NCI-H1694 (cell line): ENCODE measurements at places on chromosomes 5 and 9.

GRCh38 chr5:170338291-170338690, 40.7 kb upstream of the LCP2 start:
- no peak for DNase-seq

DNA sequence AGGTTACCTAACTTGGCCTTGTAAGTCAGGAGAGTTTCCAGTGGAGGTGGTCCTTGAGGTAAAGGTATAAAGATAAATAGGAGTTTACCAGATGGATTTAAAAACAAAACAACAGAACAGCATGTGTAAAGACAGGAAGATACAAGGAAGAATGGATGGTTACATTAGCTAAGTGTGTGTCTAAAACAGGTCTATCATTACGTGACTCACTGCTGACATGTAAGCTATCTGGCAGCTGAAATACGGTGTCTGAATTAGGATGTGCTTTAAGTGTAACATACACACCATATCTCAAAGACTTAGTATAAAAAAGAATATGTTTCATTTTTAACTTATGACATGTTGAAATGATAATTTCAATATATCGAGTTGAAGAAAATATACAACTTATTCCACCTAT, 405.1 kb upstream of the ADAMTSL1 start:
- DNase-seq, result no peak

GRCh38 chr9:12813960-12814876, 39.4 kb downstream of the LURAP1L start:
- DNase-seq, result peak; percentile 51

DNA sequence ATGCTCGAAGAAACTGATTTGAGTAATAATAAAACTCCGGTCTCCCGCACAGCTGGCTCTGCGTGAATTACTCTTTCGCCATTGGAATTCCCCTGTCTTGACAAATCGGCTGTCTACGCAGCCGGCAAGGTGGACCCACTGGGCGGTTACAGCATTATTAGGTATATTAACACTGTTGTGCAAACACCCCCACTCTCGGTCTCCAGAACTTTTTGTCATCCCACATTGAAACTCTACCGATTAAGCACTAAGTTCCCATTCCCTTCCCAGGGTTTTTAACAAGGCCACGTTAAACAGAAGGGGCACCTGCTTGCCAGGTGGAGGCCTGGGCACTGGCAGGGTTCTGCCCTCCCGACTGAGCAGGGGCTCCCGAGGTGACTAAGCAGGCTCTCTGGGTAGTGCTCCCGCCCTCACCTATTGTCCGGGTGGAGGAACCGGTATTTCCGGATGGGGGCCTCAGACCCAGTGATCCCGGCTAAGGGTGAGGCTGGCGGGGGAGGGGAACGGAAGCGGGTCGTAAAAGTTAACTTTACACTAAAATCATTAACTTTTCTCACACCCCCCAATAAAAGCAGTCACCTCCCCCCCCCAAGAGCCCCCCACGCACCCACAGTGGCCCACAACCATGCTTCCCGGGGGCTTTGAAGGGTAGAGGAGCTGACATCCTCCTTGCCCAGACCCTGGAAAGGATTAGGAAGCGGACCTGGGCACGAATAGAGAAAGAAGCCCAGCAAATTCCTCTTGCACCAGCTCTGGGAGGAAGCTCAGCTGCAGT, 53.5 kb upstream of the TJP2 start:
- DNase-seq, result no peak

DNA sequence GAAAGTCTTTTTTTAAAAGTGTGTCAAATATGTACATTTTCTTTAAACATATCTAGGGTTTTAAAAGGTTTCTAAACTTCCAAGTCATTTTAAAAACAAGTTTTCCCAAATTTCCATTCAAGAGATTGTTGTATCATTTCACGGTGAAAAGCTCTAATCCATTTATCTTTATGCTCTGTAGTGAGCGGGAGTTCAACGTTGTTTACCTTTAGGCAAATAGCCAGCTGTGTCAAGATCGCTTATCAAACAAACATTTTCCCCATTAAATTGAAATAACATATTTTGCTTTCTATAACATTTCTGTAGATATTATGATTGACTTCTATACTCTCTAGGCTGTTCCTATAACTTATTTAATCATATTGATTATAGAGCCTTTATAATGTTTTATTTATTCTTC, 75.1 kb downstream of the CTSL start:
- no peak for DNase-seq

- no peak for DNase-seq
Measured at GRCh38 chr9:135592331-135592590, 30.7 kb downstream of the PAEP start.

DNA sequence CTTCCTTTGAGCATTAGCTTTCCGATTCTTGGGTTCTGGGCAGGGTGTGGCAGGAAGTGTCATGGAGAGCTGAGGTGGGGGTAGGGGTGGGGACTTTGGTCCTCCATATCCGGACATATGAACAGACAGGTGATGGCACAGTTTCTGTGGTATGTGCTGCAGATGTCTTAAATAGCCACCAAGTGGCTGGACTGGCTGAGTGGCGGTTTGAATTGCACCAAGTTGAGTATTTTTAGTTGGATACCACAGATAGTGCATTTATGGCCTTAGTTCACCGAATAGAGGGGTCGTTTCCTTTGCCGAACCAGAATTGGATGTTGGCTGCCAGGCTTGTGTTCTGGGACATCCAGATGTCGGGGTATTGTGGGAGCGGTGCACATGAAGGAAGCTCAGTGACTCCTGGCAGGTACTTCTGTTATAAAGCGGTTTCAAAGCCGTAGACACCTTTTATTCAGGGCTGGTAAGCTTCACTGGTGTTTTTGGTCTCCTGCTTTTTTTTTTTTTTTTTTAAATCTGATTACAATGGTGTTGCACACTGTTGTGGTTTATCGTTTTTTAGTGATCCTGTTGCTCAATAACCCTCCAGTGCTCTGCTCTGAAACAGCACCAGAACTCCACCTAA, 15.1 kb upstream of the TNFAIP8 start:
- DNase-seq, result no peak

DNA sequence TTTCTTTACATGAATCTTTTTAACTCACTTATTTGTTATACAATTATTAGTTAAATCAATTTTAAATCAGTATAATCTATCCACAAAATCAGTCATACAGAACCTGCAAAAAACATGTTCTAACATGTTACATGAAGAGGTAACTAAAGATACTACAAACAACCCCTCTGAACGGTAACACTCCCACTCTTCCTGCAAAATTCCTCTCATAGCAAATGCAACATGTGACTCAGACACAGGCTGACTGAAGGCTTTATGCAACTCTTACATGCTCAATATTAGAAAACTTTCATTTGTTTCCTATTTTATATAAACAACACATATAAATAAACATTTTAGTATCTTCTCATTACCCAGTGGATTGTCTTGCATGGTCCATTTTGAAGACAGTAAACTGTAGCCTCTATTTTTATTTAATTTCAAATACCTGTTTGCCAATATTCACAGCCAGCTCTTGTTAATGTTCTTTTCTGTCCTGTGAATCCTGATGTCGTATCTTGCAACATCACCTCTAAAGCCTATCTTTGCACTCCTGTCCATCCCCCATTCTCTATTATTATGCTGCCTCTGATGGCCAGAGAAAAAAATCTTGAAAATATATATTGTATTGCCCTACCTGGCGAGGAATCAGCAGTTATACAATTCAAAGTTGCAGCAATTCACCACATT, 100.5 kb upstream of the CCDC152 start:
- DNase-seq, result no peak

- no peak for DNase-seq
Measured at GRCh38 chr9:116928289-116928688, 241.2 kb downstream of the TRIM32 start.

- DNase-seq, result no peak
Measured at GRCh38 chr9:129209580-129209979, 31.5 kb upstream of the IER5L start.

GRCh38 chr9:89743573-89744254, 138.9 kb downstream of the GADD45G start:
- no peak for DNase-seq

GRCh38 chr5:132116072-132116471, 42.5 kb downstream of the CSF2 start:
- no peak for DNase-seq

DNA sequence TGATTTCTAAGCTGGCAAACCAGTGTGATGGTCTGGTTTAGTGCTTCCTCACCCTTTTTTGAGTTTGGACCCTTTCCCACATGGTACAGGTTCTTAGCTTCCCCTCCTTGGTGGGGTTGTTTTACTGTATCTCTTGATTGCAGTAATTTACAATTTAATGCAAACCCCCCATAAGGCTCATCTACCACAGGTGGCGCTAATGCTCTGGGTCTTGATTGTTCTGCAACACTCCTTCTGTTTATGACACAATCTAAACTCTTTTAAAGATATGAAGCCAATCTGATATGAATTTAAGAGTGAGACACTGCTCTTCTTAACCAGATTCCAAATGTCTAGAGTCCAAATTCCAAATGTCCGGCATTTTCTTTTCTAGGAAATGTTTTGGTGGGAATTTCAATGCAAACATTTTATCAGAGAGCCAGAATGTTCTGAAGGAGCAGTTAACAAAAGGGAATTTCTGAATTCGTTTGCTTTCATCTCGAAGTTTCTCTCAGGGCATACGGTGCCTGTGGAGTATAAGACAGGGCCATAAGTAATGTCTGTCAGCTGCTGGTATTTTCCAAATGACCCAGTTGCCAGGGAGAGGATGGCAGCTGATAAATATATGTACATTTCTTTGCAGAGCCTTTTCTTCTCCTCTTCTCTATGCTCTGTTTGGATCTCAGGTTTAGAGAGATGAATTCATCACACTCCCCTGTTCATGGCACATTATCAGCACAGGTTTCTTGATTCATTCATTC, 246.8 kb downstream of the ARHGAP26 start:
- peak; percentile 76 for DNase-seq

- DNase-seq, result no peak
Measured at GRCh38 chr5:132313961-132314432, 19.8 kb downstream of the SLC22A4 start.

DNA sequence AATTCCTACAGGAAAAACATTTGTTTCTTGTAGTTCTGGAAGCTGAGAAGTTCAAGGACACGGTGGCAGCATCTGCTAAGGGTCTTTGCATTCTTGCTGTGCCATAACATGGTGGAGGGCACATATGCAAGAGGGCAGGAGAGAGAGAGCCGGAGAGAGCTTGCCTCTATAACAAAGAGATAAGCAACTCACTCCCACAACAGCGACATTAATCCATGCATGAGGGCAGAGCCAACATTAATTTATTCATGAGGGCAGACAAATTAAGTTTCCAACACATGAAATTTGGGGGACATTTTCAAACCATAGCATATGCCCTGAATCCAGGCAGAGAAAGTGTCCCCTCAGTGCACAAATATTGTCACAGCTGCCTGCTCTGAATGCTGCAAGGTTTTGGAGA, 4.4 kb upstream of the GTF3C5 start:
- DNase-seq, result no peak

GRCh38 chr9:17847908-17848307, 269.0 kb downstream of the SH3GL2 start:
- no peak for DNase-seq

DNA sequence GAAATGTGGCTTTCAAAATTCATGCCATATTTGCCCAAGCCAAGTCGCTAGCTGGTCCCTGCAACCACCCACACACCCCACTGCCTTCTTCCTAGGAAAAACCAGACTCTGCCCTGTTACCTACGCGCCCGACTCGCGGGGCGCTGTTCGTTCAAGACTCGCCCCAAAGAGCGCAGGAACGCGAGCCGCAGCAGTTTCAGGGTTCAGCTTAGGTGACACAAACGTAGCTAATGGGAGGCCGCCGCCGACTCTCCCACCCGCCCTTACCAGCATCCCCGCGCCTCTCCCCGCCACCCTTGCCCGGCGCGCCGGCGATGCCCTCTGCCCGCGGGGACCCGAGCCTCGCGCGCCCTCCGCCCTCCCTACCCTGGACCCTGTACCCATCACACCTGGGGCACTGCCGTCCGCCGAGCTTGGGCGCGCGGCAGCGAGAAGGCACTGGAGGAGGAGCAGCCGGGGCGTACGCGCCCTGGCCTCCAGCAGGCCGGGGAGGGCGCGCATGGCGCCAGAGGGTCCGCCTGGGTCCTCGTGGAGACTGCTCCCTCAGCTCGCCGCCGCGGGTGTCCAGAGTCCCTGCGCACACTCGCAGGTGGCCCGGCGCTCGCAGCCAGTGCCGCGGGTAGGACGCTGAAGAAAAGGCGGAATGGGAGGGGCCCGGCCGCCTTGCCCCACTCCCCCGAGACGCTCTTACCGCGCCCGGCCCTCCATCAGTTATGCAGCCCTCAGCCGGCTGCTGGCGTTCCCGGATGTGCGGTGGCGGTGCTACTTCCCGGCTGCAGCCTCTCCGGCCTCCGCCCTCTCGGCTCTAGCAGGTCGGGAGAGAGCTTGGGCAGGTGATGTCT, at the start of gene EMB:
Gene EMB (minus strand): TSS at position 638 of the 842 bp plus-strand sequence. CDS start 137 bp downstream, at position 501.
- no peak for DNase-seq

GRCh38 chr5:174381241-174381640, 335.7 kb downstream of the NSG2 start:
- no peak for DNase-seq

DNA sequence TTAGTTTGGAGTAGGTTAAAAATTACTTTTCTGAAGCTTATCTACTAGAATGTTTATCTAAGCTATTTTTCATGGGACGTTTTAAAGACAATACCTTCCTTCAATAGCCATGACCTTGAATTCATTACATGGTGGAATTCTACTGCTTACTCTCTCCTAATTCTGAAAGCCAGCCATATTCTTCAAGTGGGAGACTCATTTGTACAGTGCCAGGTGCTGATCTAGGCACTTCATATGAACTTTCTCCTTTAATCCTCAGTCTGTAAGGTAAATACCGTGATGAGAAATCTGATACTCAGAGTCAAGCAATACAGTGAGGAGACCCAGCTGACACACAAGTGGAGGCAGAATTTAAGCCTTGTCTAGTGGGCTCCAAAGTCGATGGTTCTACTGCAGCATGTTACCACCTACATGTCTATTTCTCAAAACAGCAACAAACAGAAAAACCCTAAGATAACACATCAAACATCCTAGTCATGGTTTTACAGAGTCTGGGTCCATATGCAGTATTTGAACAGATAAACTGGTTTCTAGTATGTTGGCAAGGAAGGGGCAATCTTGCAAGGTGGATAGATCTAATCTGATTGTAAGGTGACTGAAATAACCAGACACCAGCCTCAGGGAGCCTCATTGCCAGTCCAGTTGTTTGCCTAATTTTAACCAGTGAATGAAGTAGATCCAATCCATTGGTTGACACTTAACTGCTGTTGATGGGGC, 243.7 kb downstream of the PIK3R1 start:
- no peak for DNase-seq

GRCh38 chr5:5794118-5794560, 371.7 kb downstream of the ICE1 start:
- DNase-seq, result no peak

- no peak for DNase-seq
Measured at GRCh38 chr9:129523943-129524581, 96.8 kb downstream of the C9orf50 start.

- no peak for DNase-seq
Measured at GRCh38 chr5:160788102-160788660, 63.8 kb downstream of the ATP10B start.
